CD4-positive, alpha-beta T cell treated with Interleukin-2 at 100 ng/mL for 4 hours (primary cell): ENCODE measurements at places on chromosomes 7 and 10.

GRCh38 chr7:81162234-81162633, 243.4 kb upstream of the SEMA3C start:
- DNase-seq: no peak

GRCh38 chr7:148204639-148205304, 385.8 kb upstream of the C7orf33 start:
- no peak for DNase-seq

DNA sequence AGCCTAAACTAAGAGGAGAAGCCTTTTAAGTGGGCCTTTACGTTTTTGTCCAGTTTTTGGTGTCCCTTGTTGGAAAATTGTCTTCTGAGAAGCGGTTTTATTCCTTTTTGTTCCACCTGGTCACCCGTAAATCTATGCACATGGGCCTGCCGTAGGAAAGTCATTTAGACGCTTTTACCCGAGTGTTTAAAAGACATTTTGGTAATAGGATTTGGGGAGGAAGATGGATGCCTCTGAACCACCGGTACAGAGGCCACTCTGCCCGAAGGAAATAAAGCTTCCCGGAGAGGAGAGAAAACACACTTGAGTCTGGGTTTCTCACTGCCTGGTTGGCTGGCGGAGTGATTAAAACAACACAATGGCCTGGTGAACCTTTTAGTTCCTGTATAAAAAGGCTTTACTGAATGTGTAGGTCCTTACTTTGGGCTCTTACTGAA, 760 bp downstream of the THNSL1 start:
- DNase-seq: no peak

DNA sequence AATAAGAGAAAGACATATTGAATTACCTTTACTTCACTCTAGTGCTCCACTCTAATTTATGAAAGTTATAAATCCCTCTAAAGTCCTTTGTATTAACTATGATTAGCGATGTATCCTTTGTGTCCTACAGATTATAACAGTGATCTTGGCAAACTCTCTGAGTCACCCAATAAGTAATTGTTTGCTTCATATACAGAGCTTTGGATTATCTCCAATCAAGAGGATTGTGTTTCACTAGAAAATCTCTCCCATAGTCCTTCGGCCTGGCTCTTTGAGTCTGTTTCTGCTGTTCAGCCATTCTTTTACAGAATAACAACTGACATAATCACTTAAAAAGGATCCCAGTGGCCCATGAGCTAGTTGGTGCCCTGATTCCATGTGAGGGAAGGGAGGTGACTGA, 9.5 kb downstream of the LMOD2 start:
- DNase-seq: no peak

GRCh38 chr10:71746344-71747037, 26.8 kb downstream of the VSIR start:
- DNase-seq: no peak

DNA sequence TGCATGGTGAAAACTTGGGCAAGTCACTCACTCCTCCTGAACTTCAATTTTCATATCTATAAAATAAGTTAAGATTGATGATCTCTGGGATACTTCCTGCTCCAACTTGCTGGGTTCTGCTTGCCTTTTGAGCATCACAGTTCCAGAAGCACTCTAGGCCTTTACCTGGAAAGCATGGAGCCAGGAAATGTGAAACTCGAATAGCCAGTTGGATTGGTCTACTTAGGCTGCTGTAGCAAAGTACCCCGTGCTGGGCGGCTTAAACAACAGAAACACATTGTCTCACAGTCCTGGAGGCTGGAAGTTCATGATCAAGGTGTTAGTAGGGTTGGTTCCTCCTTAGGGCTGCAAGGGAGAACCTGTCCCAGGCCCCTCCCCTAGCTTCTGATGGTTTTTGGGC, 64.5 kb downstream of the NAMPT start:
- DNase-seq: no peak

DNA sequence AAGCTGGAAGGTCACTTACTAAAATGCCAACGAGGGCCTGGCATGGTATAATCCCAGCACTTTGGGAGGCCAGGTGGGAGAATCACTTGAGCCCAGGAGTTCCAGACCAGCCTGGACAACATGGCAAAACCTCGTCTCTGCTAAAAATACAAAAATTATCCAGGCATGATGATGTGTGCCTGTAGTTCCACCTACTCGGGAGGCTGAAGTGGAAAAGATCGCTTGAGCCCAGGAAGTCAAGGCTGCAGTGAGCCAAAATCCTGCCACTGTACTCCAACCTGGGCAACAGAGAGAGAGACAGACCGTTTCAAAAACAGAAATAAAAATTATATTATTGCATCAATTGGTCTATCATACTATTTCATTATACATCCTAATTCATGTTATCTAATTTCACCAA, 18.1 kb upstream of the FAM53B start:
- no peak for DNase-seq

DNA sequence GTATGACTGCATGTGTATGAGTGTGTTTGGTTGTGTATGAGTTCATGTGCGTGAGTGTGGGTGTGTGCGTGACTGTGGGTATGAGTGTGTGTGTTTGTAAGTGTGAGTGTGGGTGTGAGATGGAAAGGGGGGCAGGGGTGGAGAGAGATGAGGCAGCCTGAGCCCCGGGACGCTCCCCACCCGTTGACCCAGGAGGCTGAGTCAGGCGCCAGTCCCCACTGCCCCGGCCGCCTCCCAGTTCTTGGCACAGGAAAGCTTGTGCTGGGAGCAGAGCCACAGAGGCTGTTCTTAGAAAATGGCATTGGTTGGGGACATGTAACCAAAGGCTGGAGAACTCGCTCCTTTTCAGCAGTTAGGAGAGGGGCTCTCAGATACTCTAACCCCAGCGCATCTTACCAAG, 27.8 kb upstream of the NUB1 start:
- no peak for DNase-seq

DNA sequence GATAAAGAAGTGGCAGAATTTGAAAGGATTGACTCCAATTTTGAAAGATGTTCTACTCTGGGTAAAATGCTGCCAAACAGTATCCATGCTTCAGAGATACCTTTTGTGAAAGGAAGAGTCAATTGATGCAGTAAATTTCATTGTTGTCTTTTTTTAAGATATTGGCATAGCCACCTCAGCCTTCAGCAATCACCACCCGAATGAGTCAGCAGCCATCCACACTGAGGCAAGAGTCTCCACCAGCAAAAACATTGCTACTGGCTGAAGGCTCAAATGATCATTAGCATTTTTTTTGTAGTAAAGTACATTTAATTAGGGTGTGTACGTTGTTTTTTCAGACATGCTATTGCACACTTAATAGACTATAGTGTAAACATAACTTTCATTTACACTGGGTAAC, 31.7 kb upstream of the CYP26C1 start:
- no peak for DNase-seq

GRCh38 chr10:121823993-121824463, 103.8 kb downstream of the ATE1 start:
- DNase-seq: peak; percentile 24

GRCh38 chr7:39535720-39536119, 30.5 kb upstream of the YAE1 start:
- DNase-seq: no peak

GRCh38 chr7:25101817-25102216, 23.2 kb downstream of the CYCS start:
- no peak for DNase-seq

DNA sequence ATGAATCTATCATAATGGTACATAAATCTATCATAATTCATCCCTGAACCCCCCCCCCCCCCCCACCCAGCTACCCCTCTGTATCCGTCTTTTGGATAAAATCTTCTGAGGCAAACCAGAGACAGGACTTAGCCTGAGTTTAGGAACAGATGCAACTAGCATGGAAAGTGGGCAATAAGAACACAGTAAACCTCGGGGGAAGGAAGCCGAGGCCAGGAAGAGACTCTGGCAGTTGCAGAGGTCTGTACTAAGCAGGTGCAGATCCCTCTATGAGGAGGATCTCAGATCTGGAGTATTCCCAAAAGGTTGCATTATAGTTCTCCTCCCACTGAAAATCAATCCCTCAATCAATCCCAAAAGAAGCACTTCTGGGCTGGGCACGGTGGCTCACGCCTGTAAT, 87.2 kb downstream of the EBF3 start:
- no peak for DNase-seq

- DNase-seq: no peak
These were observed 719.1 kb downstream of the PCDH15 start for GRCh38 chr10:54081950-54082349.

GRCh38 chr7:88057655-88058054, 123.6 kb downstream of the ADAM22 start:
- DNase-seq: no peak

- peak; percentile 43 for DNase-seq
These were observed 935 bp downstream of the TM9SF3 start for GRCh38 chr10:96585736-96586418.

- no peak for DNase-seq
These were observed 10.7 kb upstream of the PRPS1L1 start for GRCh38 chr7:18038382-18038781.

GRCh38 chr7:128910569-128910945, at the start of gene KCP:
Gene KCP (minus strand): TSS chr7:128910709. CDS start chr7:128910676, 33 bp downstream.
- no peak for DNase-seq

DNA sequence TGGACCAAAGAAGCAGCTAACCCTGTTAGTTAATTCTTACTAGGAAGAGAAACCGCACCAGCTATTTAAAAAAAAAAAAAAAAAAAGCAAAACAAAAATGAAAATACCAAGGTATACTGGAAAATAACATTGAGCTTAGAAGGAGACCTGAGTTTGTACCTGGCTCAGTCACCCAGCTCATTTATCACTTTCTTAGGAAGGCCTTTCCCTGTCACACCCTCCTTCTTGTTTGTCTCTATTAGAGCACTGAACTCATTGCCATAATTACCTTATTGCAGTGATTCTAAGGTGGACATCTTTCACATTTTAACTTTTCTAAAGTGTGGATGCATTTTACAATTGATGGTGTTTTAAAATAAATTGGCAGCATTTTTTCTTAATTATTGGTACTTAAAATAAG, 24.1 kb downstream of the UBE2D1 start:
- DNase-seq: no peak

- no peak for DNase-seq
These were observed 252.3 kb downstream of the CXCL12 start for GRCh38 chr10:44132361-44133289.

DNA sequence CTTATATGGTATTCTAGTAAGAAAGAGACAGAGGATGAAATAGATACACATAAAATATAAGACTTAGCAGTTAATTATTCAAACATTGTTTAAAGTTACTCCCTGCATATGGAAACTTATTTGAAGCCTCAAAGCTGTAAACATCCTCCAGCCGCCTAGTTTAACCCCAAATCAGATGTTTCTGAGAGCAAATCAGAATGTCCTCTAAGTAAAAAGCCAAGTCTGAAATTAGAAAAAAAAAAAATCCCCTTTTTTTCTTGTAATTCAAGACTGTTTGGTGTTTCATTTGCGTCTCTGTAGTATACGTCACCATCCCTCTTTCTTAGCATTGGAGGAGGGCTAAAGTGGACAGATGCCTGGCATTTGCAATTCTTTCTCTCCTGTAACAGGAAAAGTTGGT, 46.4 kb downstream of the TMEM26 start:
- DNase-seq: no peak

DNA sequence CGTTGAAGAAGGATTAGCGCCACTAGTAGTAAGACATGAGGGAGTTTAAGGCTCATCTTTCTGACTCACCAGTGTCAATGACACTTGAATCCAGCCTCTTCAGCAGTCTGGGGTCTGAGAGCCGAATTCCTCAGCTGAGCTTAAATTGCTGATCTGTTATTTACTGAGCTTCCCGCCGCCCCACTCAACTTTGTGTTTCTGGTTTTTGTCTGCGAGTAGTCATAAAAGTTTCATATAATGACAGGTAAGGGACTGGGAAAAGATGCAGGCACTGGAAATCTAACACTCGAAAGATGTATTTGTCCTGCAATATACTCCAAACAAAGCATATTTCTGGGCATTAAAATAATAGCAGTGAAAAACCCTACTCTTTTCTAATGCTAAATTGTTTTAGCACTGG, 51.2 kb upstream of the RELN start:
- no peak for DNase-seq

DNA sequence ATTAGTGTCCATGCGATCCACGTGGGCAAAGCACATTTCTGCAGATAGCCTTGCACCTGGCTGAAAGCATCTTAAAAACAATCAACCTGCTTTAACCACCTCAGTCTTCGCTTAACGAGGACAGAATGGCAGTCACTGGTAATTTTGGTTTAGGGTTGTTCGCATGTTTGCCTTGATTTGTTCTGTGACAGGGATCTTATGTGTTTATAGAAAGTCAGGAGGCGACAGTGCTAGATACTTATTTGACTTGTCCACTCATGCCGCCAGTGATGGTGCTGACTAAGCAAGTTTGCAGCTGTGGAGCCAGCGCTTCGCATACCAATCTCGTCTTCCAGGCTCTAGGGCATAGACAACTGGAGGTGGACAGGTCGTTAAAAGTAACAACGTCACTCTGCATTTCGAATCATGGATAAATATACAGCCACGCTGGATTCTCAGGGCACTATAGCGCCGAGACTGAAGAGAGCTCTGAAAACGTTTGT, 1.2 kb upstream of the TMEM243 start:
- no peak for DNase-seq
